Smooth muscle cell of the brain vasculature (primary cell): ENCODE measurements at places on chromosomes 2 and 18.

DNA sequence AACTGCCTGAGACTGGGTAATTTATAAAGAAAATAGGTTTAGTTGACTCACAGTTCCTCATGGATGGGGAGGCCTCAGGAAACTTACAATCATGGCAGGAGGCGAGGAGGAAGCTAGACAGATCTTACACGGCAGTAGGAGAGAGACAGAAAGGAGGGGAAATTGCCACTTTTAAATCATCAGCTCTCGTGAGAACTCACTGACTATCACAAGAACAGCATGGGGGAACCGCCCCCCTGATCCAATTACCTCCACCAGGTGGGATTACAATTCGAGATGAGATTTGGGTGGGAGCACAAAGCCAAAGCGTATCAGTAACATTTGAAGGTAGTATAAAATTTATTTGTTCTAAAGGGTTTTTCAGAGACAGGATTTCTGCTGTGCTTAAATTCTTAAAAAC is 5.4 kb downstream of the GALM start:
- no peak for DNase-seq

DNA sequence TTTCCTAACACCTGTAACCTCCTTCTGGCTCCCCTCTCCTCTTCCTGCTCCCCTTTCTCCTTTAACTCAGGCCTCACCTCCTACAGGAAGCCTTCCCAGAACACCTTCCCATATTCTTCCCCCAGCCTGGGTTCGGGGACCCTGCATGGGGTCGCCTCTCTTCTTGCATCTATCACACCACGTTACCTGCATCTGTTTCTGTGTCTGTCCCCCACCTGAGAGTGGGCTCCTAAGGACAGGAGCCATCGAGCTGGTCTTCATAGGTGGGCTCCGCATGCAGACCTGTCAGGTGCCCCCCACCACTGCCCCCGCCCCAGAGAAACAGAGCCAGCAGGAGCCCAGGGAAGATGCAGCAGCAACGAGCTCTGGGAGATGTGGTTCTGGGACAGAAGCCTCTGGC is 123.2 kb upstream of the GLI2 start:
- no peak for DNase-seq

GRCh38 chr18:10057894-10058791 is 144.3 kb downstream of the VAPA start:
- peak; percentile 28 for DNase-seq

DNA sequence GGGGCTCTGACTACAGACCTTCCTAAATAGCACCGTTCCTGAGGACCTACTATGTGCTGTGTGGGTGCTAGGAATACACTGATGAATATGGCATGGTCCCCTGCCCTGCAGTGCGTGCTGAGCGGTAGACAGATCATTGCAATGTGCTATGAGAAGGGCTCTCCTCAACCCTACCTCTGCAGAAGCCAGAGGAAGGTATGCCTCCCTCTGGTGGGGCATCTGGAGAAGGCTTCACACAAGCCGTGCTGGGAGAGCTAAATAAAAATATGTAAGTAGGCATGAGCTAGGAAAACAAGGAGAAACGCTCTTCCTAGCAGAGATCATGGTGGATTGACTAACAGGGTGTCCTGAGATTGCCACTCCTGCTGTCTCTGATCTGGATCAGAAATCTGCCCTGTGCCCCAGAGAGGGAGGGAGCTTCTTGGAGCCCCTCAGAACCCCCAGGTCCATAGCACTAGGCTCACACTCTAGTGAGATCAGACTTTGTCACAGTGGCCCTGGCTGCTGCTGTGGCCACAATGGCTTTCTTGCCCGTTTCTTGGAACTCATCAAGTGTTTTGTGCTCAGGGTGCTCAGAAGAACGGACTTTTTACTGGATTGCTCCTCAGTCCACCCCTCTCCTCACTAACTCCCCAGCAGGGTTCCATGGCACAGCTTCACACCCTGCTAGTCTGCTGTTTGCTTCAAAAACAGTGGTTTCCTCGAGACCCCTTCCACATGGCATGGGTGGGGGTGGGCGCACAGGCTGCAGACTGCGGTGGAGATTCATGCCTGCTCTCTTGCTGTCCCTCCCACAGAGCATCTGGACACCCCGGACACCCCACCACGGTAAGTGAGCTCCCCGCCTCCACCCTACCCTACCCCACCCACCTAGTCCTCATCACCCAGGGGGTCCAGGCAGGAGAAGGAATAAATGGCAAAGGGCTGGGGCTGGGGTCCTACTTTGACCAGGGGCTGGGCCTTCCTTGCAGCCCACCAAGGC is 14.2 kb downstream of the SIGLEC15 start:
- peak; percentile 51 for DNase-seq

DNA sequence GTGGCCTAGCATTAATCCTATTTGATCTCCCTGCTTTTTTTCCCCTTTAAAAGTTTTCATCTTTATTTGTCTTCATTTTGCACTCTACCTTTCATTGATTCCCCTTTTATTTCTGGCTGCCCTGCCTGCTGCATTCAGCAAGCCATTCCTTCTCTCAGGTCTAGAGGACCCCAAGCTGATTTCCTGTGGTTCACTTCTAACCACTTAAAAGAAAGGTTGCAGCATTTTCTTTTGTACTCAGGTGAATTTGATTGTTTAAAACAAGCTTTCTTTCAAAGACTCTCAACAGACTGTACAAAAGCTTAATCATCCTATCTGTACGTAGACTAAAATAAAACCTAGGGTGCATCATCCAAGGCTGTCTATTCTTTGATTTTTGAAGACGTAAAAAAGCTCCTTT is 160.3 kb downstream of the CSRNP3 start:
- DNase-seq, result no peak

GRCh38 chr18:11741505-11742145 is 52.6 kb downstream of the GNAL start:
- DNase-seq, result no peak
